ENCODE measurements at places on chromosomes 12 and 14. TPM values are rescaled to one million over a fixed set of nuclear protein-coding genes. Genes with fewer than 3 reads are reported as not detected.

- H3K4me1 ChIP-seq, result no peaks in the 10 kb centered on the region
- no peak for DNase-seq
- H3K36me3 ChIP-seq, result no peaks in the 10 kb centered on the region
- H3K27me3 ChIP-seq, result no peaks in the 10 kb centered on the region
- H3K4me3 ChIP-seq, result no peak overlapping the region
Measured at GRCh38 chr12:46942579-46942978, 116.8 kb upstream of the SLC38A4 start.

GRCh38 chr14:22230517-22230916, 358.5 kb downstream of the DAD1 start:
- H3K27ac ChIP-seq, result no peak overlapping the region
- no peaks in the 10 kb centered on the region for H3K36me3 ChIP-seq
- H3K4me3 ChIP-seq, result peak overlapping the region; percentile 58
- no peak for DNase-seq
- no peaks in the 10 kb centered on the region for H3K4me1 ChIP-seq

DNA sequence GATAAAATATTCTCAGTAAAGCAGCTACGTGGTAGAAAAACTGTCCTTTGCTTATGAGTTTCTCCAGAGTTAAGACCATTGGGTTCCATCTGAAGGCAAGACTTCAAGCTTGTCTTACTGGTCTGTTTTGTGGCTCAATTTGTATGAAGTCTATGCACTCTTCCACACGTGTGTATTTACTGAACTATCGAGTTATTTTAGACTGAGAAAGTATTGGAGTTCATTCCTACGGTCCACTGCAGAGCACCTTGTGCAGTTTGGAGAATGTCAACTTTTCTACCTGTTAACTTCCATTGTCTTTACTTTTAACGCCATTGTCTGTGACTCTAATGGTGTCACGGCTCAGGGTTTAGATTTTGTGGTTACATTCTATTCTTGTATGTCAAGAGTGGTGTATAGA, 3.7 kb downstream of the HIF1A start:
- no peak for DNase-seq
- peaks cover 50% of the 10 kb centered on the region for H3K4me1 ChIP-seq
- H3K4me3 ChIP-seq, result peak overlapping the region; percentile 97
- H3K27me3 ChIP-seq, result no peaks in the 10 kb centered on the region
- H3K36me3 ChIP-seq, result peaks cover 47% of the 10 kb centered on the region

GRCh38 chr12:124927201-124928094, 13.0 kb upstream of the UBC start:
- H3K4me3 ChIP-seq, result peak overlapping the region; percentile 87
- H3K27me3 ChIP-seq, result no peaks in the 10 kb centered on the region
- H3K4me1 ChIP-seq, result peaks cover 61% of the 10 kb centered on the region
- H3K36me3 ChIP-seq, result peaks cover 6% of the 10 kb centered on the region
- peak overlapping the region; percentile 100 for H3K27ac ChIP-seq
- peak; percentile 90 for DNase-seq

DNA sequence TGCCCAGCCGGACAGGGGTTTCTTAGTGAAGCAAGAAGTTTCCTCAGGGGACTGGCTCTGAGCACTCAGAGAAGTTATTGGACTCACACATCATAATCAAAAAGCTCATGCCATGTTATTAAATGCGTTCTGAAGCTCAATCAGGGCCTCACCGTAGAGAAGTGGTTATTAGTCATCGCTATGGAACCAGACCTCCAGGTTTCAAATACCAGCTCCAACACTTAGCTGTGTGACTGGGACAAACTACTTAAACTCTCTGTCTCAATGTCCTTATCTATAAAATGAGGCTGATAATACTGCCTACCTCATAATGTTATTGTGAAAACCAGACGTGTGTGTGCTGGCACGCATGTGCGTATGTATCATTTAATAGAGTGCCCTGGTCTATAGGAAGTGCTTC, 7.3 kb downstream of the STAT6 start:
- DNase-seq, result no peak
- no peaks in the 10 kb centered on the region for H3K27me3 ChIP-seq
- H3K27ac ChIP-seq, result peak overlapping the region; percentile 84
- H3K36me3 ChIP-seq, result peaks cover 13% of the 10 kb centered on the region
- H3K4me3 ChIP-seq, result no peak overlapping the region
- peaks cover 63% of the 10 kb centered on the region for H3K4me1 ChIP-seq

DNA sequence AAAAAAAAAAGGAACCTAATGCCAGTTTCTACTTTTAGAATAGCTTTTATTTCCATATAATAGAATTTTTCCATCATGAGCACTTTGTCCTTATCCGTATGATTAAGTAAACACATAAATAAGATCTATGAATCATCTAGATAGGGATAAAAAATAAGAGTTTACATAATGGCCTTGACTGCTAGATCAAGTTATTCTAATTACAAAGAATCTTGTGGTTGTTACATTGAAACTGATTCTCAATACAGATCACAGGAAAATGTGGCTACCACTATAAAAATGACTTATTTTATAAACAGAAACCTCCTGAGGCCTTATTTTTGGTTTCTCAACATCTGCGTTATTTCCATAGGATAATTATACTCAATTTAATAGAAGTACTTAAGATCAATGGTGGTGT, 34.4 kb upstream of the NDUFA12 start:
- H3K27me3 ChIP-seq, result no peaks in the 10 kb centered on the region
- no peak for DNase-seq
- no peak overlapping the region for H3K27ac ChIP-seq
- peaks cover 24% of the 10 kb centered on the region for H3K4me1 ChIP-seq
- H3K4me3 ChIP-seq, result no peak overlapping the region
- H3K36me3 ChIP-seq, result peaks cover 12% of the 10 kb centered on the region

GRCh38 chr12:5898874-5899273, 46.2 kb downstream of the ANO2 start:
- H3K36me3 ChIP-seq, result no peaks in the 10 kb centered on the region
- H3K27me3 ChIP-seq, result peaks cover 33% of the 10 kb centered on the region
- no peak overlapping the region for H3K4me3 ChIP-seq
- H3K27ac ChIP-seq, result no peak overlapping the region
- DNase-seq, result no peak
- H3K4me1 ChIP-seq, result no peaks in the 10 kb centered on the region

DNA sequence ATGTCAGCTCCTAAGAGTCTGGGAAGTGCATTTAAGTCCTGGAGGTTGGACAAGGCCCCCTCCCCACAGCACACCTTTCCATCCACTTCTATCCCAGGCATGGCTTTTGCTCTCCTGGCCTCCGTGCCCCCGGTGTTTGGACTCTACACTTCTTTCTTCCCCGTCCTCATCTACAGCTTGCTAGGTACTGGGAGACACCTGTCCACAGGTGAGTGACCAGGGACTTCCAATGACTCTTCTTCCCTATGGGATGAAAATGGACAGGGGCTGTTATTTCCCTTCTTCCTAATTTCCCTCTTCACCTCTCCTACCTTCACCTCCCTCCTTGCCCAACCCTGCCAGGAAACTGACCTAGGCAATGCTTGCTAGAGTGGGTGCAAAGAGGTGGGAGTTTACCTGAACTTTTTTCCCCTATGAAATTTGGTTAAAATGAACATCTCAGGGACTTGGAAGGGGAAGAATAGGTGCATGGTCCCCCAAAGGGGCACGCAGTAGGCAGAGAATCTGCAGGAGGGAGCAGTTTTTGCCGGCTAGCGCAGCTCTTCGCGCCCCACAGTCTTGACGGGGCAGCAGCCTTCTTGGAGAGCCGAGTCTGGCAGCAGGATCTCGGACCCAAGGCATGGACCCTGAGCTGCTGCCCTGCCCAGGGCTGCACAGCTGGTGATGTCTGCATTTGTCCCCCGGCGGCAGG, 9.2 kb downstream of the ARHGEF25 start:
- no peaks in the 10 kb centered on the region for H3K36me3 ChIP-seq
- H3K4me1 ChIP-seq, result peaks cover 33% of the 10 kb centered on the region
- H3K27me3 ChIP-seq, result peaks cover 87% of the 10 kb centered on the region

DNA sequence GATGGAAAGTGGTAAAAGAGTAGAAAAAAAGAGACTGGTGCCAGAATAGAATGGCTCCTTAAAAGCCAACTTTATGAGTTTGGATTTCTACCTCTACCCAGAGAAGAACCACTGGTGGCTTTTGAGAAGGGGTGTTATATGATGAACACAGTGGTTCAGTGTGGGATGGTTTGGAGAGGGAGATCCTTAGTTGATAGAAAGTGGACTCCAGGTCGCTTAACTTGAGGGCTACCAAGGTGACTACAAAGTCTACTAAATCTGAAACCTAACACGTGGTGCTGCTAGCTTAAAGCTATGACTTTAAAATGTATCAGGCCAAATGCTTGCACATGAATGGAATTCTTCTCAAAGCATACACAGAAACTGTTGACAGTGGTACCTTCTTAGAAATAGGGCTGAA, 8.4 kb downstream of the SPTB start:
- no peak overlapping the region for H3K27ac ChIP-seq
- H3K4me3 ChIP-seq, result no peak overlapping the region
- no peak for DNase-seq
- H3K4me1 ChIP-seq, result peaks cover 4% of the 10 kb centered on the region
- H3K36me3 ChIP-seq, result peaks cover 6% of the 10 kb centered on the region

- H3K36me3 ChIP-seq, result peaks cover 1% of the 10 kb centered on the region
- H3K27me3 ChIP-seq, result no peaks in the 10 kb centered on the region
- no peak overlapping the region for H3K27ac ChIP-seq
- DNase-seq, result no peak
- H3K4me1 ChIP-seq, result peaks cover 47% of the 10 kb centered on the region
Measured at GRCh38 chr12:53591301-53592206, 34.6 kb downstream of the ATF7 start.

DNA sequence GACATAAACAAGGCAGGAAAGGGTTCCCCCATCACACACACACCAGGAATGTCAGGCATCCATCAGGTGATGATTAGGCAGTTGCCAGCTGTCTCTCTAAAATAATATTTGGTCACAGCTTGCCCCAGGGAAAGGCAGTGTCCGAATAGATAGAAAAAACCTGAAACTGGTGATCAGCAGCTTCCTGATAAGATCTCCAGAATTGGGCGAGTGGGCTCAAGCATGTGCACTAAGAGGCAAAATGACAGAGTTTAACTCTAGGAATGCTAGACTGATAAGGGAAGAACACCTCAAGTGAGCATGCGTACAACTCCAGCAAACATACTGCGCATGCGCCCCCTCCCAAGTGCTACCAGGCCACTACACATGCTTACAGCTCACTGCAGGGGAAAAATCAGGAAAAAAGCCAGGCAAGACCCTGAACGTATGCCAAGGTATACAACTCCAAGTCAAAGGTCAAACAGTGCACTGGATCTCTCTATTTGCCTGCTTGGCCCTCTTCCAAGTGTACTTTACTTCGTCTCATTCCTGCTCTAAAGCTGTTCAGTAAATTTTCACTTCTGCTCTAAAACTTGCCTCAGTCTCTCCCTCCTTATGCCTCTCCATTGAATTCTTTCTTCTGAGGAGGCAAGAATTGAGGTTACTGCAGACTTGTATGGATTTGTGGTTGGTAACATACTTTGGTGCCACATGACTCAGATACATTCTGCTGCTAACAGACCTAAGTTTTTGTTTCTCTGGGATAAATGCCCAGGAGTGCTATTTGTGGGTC, 73.5 kb upstream of the VASH1 start:
- H3K4me3 ChIP-seq, result no peak overlapping the region
- peaks cover 4% of the 10 kb centered on the region for H3K36me3 ChIP-seq
- DNase-seq, result no peak
- no peaks in the 10 kb centered on the region for H3K4me1 ChIP-seq
- peaks cover 28% of the 10 kb centered on the region for H3K27me3 ChIP-seq

DNA sequence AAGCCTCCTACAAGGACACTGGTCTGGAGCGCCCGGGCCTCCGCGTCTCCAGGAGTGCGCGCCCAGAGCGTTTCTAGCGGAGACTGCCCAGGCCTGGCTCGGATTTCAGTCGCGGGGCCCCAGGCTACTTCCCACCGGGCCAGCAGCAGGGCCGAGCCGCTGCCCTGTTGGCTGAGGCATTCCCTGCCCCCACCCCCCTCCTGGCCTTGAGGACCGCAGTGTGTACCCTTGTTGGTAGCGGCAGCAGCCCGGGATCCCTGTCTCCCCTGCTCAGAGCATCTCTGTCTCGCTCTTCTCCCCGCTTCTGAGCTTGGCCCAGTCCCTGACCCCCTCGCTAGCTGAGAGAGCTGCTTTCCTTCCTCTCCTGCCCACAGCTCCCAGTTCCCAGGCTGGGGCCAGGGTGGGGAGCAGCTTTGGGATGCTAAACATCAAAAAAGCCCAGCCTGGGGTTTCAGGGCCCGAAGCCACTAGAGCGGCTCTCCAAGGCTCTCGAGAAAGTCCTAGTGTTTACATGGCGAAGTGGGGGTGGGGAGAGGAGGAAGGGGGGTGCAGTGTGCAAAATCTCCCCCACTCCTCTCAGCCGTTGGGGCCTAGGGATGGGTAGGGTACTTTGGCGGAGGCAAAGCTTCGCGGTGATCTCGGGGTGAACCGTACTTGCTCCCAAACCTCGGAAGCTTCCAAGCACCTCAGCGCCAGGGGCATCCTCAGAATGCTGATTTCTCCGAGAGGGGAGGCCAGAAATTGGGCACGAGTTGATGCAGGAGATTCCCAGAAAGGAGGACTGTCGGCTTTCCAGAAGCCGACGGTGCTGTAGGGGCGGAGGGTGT, 6.4 kb downstream of the NKX2-1 start:
- no peak overlapping the region for H3K27ac ChIP-seq
- no peak for DNase-seq
- H3K4me3 ChIP-seq, result no peak overlapping the region
- H3K4me1 ChIP-seq, result peaks cover 12% of the 10 kb centered on the region
- H3K27me3 ChIP-seq, result peaks cover 80% of the 10 kb centered on the region

Gene FAIM2
- 0.67 TPM for total RNA-seq

Gene MIP
- not detected for total RNA-seq

Gene MYH6
- total RNA-seq, result 2.1 TPM

Gene LMO3
- total RNA-seq, result not detected

Gene GPR132
- 38.2 TPM for total RNA-seq

Gene IGFBP6
- total RNA-seq, result 5.7 TPM

Gene TBC1D30
- 0.94 TPM for total RNA-seq
